NCI-H187 treated with DMSO at 0.1 percent for 48 hours (cell line): ENCODE measurements at places on chromosomes 11 and 22.

- DNase-seq, result no peak
These were observed 53.1 kb downstream of the KIF18A start for GRCh38 chr11:28054821-28055220.

DNA sequence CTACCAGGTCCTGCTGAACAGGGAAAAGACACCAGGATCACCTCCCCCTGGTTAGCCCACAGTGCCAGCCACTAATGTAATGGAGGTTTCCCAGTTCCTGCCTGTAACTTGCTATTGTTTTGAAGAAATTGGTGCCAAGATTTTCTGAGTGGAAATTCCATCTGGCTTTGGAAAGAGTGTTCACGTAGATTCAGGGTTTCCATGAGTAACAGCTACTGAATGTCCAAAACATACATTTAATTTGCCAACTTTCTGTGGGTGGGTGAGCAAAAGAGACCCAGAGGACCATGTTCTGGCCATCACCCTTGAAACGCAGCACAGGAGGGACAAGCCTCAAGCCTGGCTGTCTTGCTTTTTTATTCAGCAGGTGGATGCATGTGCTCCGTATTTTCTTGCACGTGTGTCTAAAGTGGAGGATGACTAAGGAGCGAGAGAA is 8.8 kb upstream of the DKK3 start:
- no peak for DNase-seq

DNA sequence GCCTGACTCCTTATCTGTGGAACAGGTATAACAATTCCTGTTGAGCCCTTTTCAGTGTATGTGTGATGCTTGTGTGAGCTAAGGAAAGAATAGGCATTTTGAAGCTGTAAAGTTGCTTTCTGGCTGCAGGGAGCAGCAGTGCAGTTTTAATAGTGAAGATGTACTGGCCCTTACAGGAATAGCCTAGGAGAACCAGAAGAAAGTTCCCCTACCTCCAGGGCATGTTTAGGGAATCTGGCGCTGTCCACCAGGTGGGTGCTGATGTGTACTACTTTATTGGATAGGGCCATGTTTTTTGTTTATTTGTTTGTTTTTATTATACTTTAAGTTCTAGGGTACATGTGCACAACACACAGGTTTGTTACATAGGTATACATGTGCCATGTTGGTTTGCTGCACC is 11.5 kb downstream of the BMAL1 start:
- DNase-seq, result no peak

DNA sequence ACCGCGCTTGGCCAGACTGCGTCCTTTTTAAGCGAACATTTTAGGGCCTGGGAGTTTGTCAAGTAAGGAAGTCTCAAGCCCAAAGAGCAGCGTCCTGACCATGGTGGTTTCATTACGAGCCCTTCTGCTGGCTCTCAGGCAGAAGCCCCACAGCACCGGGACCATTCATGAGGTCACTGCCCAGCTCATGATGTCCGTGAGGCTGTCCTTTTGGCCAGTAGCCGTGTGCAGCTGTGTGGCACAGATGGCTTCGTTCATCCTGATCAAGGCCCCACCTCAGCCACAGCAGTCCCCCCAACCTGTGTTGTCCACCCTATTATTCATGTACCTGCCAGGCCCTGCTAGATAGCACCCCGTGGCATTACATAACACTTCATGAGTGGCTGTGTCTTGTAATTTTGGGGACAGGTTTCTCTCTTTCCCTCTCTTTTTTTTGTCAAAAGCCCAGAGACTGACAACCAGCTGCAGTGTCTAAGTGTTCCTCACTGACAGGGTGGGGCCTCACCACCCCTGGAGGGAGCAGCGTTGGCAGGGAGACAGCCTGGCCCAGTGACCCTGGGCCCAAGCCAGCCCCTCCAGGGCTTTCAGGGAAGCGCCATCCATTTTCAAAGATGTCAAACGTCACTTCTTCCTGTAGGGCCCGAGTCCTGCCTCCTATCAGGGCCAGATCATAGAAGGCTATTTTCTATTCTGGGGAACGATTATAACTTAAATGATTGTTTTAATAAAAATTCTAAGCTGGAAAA is 21.8 kb upstream of the CABP7 start:
- no peak for DNase-seq

DNA sequence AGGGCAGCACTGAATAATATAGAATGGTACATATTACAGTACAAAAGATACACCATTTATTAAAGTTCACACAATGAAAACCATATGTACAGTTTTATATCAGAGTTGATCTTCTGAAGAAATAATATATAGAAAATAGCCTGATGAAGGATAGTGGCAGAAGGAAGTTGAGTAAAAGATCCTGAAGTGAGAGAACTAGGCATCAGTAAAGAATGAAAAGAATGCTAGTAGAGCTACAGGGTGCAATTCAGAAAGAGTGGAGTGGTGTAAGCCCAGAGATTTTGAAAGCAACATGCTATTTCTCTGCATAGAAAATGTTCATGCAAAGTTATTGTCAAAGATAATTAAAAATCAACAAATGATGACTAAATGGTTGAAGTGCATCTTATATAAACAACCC is 1552.7 kb upstream of the TENM4 start:
- DNase-seq, result no peak

GRCh38 chr22:35311551-35311999 is 11.9 kb downstream of the TOM1 start:
- no peak for DNase-seq

- no peak for DNase-seq
These were observed 229.3 kb downstream of the CASP12 start for GRCh38 chr11:104668797-104669463.

GRCh38 chr11:114157476-114158050 is 98.1 kb downstream of the ZBTB16 start:
- no peak for DNase-seq

DNA sequence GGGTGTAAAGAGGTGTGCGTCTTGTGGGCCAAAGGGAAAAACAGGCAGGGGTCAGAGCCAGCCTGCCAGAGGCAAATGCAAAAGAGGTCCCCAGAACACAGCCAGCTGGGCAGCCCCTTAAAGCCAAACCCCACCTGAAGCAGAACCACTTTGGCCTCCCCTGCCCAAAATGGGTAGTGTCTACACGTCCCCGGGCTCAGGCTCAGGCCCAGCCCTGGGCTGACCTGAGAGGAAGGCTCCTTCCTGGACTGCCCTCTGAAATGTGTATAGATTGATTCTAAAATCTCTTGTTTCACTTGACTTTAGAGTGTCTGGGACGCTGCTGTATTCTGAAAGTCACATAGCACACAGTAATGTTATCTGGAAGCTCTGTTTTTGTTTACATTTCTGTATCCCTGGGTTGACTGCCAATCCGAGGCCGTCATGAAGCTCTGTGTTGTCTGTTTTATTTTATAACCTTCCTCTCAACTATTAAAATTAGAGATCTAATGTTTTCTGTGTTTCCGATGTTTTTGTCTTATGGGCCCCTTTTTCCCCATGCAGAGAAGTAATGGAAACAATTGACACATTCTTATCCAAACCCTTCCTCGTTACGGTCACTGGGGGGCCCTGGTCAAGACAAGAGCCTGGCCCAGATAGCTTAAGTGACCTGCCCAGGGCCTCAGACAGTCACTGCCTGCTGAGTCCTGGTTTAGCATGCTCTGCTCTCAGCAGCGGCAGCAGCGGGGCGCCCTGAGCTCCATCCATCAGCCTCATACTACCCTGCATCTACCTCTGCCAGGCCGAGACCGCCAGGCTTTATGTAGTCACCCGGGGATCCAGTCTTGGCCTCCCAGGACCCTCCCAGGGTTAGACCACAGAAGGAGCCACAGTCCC is 10.1 kb downstream of the OVOL1 start:
- no peak for DNase-seq

GRCh38 chr11:130478881-130479280 is 30.4 kb downstream of the ADAMTS15 start:
- no peak for DNase-seq

DNA sequence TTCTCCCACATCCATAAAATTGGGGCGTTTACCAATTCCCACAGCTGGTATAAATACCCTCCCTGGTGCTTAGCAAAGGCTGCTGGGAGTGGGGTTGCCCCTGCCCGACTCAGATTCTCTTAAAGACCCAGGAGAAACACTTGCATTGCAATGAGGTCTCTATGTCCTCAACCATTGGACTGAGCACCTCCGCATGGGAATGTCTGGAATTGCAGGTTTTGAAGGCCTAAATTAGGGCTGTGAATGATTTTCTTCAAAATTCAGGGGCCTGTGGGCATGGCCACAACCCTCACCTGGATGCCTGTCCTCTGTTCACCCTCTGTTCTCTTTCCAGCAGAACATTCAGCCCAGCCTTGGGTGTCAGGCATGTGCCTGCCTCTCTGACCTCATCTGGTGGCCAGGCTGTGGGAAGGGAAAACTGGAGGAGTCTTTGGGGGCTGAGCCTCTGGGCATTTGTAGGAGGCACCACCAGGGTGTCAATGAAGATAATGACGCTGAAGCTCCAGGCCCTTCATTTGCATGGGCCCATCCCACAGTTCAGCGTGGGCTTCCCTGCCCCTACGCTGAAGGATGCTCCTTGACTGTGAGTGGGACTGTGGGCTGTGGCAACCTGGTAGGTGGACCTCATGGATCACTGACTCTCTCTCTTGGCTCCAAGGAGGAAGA is 52.7 kb upstream of the MYEOV start:
- no peak for DNase-seq

DNA sequence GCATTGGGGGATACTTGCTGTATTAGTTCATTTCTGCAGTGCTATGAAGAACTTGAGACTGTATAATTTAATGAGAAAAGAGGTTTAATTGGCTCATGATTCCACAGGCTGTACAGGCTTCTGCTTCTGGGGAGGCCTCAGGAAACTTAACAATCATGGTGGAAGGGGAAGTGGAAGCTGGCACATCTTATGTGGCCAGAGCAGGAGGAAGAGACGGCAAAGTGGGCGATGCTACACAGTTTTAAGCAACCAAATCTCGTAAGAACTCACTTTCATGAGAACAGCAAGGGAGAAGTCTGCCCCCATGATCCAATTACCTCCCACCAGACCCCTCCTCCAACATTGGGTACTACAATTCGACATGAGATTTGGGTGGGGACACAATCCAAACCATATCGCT is 55.1 kb downstream of the TMPRSS5 start:
- no peak for DNase-seq

DNA sequence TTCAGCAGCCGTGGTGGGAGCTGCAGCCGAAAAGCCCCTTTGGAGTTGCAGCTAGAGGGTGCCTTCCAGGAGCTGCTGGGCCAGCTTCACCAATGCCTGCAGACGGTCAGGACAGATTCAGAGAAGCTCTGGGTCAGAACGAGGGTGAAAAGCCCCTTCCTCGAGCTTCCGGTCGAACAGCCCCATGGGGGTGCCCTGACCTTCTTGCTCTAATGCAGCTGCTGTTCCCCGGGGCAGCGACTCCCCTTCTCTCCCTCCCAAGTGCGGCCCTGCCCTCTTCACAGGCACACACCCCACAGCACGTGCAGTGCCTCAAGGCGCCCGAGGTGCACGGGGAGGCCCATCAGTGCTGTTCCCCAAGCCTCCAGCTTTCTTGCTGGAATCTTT is 9.6 kb upstream of the IFITM3 start:
- no peak for DNase-seq

GRCh38 chr11:126601136-126601535 is 245.7 kb downstream of the ST3GAL4 start:
- DNase-seq, result no peak

GRCh38 chr11:77175021-77175842 is 47.2 kb downstream of the MYO7A start:
- DNase-seq, result no peak

DNA sequence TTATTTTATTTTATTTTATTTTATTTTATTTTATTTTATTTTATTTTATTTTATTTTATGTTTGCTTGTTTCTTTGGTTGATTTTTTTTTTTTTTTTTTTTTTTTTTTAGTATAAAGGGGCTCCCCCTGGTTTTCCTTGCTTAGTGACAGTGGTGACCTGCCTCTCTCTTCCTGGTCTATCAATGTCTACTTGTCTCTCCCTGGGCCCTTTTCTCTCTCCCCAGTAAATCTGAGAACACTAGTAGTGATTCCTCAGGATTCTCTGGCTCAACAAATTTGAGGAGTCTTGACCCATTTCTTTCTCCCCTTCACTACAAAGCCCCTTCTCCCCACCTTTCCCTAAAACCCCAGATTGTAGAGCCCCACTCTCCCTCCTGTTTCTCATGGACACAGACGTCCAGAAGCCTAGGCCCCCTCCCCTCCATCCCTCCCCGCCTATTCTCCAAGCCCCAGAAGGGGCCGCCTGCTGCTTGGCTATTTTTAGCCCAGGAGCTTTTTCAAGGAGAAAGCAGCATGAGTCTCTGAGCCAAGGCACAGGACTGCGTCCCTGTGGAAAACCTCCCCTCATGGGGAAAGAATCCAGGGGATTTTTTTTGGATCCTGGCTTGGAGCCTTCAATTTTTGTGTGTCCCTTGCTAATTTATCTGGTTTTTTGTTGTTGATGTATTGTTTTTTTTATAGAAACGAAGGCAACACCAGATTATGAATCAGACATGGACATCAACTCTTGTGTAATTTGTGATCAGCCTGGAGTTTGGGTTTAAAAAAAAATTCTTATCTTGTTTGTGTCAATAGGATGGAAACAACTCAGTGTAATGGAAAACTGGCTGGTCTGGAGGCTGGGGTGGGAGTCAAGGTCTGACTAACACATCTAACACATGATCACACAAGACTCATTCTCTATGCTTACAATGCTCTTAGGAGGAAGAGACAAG is 17.5 kb upstream of the ACCSL start:
- DNase-seq, result no peak

- no peak for DNase-seq
These were observed 38.7 kb downstream of the KCNJ1 start for GRCh38 chr11:128828350-128828749.

DNA sequence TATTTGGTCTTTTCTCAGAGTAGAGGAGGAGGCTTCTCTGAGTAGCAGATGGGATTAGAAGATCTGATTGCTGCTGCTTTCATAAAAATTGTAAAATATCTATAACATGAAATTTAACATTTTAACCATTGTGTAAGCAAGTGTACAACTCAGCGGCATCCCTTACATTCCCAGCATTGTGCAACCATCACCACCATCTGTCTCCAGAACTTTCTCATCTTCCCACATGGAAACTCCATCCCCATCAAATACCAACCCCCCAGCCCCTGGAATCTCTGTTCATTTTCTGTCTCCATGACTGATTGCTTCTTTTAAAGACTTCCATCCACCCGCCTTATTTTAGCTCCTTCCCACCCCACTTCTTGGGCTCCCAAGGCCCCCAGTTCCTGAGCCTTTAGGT is 32.3 kb downstream of the MRGPRD start:
- no peak for DNase-seq

GRCh38 chr11:19651653-19652052 is 61.0 kb upstream of the NAV2 start:
- no peak for DNase-seq

DNA sequence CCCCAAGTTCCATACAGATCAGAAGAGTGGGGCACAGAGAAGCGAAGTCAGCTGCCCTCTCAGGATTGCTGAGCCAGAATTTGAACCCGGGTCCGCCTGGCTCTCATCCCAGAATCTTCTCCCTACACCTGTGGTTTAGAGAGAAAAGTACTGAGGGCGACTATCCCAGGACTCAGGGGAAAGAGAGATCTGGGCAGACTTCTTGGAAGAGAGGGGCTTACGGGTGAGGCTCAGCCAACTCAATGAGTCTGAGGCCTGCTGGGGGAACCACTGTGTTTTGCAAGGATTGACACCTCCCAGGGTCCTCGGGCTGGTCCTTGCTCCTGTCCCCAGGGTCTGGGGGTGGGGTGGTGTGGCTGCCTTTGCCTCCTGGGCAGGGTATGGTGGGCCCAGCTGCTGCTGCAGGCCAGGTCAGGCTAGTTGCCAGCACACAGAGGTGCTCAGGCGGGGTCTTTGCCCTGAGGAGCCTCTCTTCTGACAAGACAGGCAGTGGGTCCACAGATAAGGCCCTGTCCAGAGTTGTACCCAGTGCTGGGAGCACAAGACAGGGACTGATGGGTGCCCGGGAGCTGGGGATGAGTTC is 1.2 kb downstream of the CAPN5 start:
- no peak for DNase-seq
